ENCODE measurements at places on chromosomes 1 and 21.

DNA sequence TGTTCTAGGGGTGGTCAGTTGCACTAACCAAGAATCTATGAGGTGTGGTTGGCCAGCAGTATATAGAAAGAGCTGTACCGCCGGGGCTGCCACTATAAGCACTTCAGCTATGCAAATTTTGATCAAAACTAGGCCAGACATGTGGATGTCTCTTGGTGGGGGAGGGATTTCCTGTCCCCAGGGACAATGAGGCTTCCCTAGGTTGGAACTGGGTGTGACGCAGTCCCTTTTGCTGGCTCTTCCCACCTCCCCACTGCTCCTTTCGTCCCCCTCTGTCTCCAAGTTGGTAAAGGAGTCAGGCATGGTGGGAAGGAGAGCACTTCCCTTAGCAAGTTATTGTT is 13.6 kb downstream of the SDCCAG8 start:
- DNase-seq: no peak

DNA sequence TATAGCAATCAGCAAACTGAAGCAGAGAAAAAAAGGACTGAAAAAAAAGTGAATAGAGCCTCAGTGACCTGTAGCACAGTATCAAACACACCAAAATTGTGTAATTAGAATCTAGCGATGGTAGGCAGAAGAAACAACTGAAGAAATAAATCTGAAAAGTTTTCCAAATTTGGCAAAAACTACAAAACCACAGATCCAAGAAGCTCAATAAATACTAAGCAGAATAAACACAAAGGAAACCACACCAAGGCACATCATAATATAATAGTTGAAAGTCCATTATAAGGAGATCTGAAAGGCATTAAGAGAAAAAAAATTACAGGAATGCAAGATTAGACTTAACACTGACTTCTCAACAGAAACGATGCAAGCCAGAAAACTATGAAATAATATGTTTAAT is 7.1 kb upstream of the IL12RB2 start:
- DNase-seq: no peak

- DNase-seq: no peak
Observed at GRCh38 chr1:1281533-1282321, 1.5 kb downstream of the SCNN1D start.

GRCh38 chr1:202037706-202038296 is 27.4 kb downstream of the ELF3 start:
- DNase-seq: no peak

DNA sequence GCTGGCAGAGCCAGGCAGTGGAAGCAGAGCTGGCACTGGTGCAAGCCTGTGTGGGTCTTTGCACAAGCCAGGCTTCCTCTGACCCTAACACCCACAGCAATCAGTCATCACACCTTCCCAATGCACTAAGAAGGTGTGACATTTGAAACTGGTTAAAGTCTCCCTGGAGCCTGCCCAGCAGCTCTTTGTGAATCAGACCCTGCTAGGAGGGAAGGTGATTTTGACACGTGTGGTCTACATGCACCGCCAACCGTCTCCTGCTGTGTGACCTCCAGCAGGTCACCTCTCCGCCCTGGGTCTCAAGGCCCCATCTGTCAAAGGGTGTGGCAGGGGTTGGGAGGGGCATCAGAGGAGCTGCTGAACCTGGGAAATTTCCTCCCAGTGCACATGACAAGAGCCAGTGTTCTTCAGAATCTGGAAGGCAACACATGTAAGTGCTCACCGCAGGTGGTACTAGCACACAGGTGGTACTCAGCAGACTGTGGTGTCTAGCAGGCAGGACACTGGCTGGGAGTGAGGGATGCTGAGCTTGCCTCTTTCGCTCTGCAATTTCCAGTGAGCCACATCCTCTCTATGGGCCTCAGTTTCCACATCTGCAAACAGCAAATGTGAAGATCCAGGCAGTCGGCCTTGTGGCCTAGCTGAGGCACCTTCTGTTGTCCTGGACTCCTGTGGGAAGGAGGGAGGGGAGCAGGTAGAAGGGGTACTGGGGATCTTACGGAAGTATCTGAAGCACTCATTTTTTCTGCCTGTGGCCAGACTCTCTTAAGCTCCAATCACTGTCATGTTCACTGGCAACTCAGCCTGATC is 123.2 kb downstream of the DMRTB1 start:
- DNase-seq: no peak

GRCh38 chr1:110195196-110195595 is 14.9 kb upstream of the KCNC4 start:
- DNase-seq: no peak

DNA sequence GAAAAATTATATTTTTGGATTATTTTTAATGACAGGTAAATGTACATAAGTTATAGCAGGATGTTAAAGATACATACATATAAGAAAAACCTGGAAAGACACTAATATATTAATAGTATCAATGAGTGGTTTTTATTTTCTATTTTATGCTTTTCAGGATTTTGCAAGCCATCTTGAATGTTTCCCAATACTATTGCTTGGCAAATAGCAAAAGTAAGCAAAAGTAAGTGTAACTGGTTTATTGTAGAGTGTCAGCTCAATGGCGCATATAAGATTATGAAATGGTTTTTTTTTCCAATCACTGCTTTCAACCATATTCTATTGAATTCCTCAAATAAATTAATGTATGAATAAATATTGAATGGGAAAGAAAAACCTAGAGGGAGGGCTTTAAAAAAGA is 36.4 kb downstream of the ZNF684 start:
- DNase-seq: no peak

- DNase-seq: peak; percentile 90
Observed at GRCh38 chr1:225923692-225924555, at the start of gene PYCR2. PYCR2 (minus strand) TSS chr1:225924250; CDS start chr1:225924110, 140 bp downstream.

GRCh38 chr1:202834771-202835547 is 24.2 kb downstream of the PCAT6 start:
- no peak for DNase-seq

DNA sequence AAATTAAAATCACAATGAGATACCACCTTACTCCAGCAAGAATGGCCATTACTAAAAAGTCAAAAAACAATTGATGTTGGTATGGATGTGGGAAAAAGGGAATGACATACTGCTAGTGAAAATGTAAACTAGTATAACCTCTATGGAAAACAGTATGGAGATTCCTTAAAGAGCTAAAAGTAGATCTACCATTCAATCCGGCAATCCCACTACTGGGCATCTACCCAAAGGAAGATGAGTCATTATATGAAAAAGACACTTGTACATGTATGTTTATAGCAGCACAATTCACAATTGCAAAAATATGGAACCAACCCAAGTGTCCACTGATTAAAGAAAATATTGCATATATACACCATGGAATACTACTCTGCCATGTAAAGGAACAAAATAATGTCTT is 37.2 kb downstream of the SUSD4 start:
- DNase-seq: no peak

GRCh38 chr1:217813031-217813430 is 181.9 kb downstream of the SPATA17 start:
- DNase-seq: no peak

DNA sequence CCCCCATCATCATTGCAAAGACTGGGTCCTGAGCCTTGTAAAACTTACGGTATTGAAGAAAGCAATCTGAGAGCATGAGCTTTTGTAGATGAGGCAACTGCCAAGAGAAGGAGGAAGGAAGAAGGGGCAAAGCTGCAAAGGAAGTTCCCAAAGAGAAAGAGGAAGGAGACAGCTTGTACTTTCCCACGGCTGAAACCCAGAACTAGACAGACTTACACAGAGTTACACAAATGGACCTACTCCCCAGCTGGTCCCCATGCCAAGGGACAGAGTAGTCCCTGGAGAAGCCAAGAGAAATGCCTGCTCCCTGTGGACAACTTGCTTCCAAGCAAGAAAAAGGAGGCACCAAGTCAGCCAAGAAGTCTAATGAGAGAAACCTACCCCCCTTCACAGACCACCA is 22.6 kb downstream of the SLC5A9 start:
- no peak for DNase-seq

DNA sequence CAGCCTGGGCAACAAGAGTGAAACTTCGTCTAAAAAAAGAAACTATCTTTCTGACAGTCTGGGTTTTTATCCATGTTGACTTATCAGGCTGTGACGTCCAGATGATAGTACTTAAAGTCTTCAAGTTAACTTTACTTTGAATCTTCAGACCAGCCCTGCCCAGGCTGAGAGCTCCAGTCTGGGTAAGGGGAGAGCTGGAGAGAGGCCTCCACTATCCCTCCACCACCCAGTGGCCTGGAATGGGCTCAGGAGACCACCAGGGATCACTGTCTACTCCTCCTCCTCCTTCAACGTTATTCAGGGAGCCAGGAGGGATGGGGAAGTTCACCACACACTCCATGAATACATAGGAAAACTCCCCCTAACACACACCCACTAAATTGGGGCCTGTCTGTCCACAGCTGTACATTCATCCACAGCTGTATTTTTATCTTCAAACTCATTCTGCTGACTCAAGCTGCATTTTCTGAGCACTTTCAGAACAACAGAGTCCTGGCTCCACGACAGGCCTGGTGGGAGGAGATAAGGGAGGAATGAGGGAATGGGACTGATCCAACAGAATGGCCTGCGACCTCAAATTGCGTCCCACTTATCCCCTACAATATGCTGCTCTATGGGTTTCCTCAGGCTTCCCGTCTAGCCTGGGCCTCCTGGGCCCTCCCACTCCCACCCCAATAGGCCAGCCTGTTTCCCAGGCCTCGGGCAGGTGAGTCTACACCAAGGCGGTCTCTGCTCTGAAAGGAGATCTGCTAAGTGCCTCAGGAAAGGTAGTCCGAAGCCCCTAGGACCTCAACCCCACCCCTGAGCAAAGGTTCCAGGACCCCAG is 1.8 kb downstream of the SLC45A3 start:
- no peak for DNase-seq

GRCh38 chr1:200738949-200739651 is 407 bp downstream of the CAMSAP2 start:
- peak; percentile 21 for DNase-seq

- DNase-seq: no peak
Observed at GRCh38 chr21:29306920-29307319, 8.2 kb downstream of the BACH1 start.

GRCh38 chr1:165842671-165843129 is 15.3 kb downstream of the UCK2 start:
- no peak for DNase-seq

DNA sequence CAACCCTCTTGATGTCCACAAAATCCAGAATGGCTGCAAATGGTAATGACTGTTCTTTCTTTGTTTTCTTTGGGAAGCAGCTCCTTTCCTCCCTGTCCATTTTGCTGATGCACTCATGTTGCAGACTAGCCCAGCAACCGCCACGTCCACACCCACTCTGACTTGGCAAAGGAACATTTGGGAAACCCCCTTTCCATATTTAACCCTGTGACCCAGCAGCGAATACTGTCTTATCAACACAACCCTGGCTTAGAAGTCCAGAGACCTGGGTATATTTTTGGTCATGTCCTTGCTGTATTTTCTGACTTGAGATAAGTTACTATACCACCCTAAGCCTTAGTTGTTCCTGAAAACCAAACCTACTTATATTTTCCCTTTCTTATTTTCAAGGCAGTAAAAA is 18.1 kb upstream of the SHE start:
- DNase-seq: no peak

- no peak for DNase-seq
Observed at GRCh38 chr21:45578176-45578801, 36.0 kb upstream of the SLC19A1 start.

DNA sequence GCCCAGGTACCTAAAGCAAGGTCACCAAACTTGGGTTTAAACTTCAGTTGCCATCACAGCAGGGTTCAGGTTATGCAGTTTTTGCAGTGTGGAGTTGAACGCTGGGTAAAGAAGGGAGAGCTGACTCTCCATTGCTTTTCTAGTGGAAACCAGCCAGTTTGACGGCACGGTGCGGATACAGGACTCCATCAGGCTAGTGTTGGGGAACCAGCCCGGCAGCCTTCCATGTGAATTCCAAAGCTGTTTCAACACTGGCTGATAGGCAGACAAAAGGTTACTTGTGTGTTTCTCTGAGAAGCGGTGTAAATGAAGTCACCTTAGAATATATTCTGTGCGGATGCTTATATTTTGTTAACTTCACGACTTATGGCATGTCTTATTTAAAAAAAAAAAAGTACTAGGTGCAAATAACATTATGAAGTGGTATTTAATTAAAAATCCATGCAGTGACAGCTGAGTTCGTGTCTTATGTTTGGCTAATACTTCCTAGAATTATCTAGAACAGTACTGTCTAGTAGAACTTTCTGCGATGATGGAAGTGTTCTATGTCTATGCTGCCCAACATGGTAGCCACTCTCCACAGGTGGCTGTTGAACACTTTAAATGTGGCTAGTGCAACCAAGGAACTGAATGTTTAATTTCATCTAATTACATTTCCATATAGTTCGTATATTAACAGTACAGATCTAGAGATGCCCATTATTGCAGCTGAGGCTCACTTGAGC is 29.9 kb upstream of the RCAN3 start:
- DNase-seq: no peak

DNA sequence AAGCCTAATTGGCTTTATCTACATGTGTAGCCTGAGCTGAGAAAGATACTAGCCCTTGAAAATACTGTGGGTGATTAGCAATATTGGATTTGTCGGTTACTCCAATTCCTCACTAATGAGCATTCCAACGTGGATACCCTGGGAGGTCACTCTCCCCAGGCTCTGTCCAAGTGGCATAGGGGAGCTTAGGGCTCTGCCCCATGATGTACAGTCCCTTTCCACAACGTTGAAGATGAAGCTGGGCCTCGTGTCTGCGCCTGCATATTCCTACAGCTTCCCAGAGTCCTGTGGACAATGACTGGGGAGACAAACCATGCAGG is 2.6 kb downstream of the RCC1 start:
- DNase-seq: no peak

- DNase-seq: no peak
Observed at GRCh38 chr1:1256956-1257871, 10.7 kb upstream of the C1QTNF12 start.

- DNase-seq: peak; percentile 4
Observed at GRCh38 chr1:16085522-16085921, 12.1 kb upstream of the FAM131C start.

DNA sequence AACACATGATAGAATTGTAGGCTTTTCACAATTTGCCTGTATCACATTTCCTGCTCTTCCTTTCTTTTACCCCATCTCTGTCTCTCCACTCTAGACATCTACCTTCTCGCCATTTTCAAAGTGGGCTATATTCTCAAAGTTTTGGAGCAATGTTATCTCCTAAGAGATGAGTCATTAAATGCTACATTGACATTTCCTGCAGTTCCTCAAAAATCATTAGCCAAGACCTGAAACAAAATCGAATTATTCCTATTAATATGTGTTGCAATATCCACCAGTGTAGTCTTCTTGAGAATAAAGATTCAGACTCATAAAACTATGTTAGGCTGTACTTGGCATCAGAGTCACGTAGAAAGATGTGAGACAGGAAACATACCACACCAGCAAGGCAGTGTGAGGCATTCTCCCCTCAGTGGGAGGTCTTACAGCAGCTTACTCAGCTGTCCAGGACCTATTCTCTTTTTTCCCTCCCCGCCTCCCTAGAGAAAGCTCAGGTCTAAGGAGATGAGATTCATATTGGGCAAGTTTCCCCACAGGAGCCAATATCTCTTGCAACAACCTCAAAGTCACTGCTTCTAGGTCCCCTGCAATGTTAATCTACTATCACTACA is 38.8 kb downstream of the FRRS1 start:
- no peak for DNase-seq

DNA sequence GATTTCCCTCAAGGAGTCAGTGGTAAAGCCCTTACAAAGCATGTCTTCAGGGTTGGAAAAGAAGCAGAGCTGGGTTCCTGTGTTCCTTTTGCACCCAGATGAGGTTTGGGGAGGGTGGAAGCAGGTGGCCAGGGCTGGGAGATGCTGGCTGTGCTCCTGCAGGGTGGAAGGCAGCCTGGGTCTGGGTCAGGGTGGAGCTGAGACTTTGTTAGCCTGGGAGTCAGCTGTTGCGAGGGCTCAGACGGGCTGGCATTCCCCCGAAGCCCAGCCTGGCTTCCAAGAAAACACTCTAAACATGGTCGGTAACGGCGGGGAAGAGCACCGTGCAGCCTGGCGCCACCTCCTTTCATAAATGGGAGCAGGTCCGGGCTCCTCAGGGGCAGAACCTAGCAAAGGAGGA is 43.7 kb upstream of the EPS8L3 start:
- DNase-seq: no peak

All from CD4-positive, alpha-beta T cell (primary cell).